Right renal cortex interstitium (tissue), 3 donors: ENCODE measurements at places on chromosomes 2 and 18.

- no peak for DNase-seq
Observed at GRCh38 chr2:17163638-17164037, 354.6 kb downstream of the RAD51AP2 start.

- DNase-seq, result no peak
Observed at GRCh38 chr18:6574631-6575030, 154.9 kb upstream of the ARHGAP28 start.

- no peak for DNase-seq
Observed at GRCh38 chr2:101120124-101120996, 30.8 kb downstream of the TBC1D8 start.

DNA sequence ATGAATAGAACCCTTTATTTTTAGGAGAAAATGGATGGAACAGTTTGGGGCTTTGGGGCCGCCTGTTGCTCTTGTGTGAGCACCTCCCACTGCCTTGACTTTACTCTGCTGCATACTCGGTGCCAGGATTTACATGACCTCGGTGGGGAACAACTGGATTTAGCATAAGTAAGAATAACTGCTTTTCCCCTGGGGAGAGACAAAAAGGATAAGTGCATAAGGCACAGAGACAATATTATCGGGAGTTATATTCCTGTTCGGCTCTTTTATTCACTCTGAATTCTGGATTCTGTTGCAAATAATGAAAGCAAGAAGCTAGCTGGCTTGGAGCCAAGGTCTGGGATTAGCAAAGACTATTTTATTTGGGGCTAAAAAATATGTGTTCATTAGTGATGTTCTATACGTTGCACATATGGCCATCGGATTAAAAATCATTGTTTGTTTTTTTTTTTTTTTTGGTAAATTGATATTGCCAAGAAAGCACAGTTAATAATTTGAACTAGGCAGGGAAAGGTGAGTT is 69.8 kb downstream of the CYBRD1 start:
- DNase-seq, result no peak
